ENCODE measurements at places on chromosomes 2 and 18. TPM values are rescaled to one million over a fixed set of nuclear protein-coding genes. Genes with fewer than 3 reads are reported as not detected.

GRCh38 chr2:6452702-6453481 is 412.8 kb downstream of the CMPK2 start:
- DNase-seq: no peak

GRCh38 chr2:1482981-1483380 is 69.7 kb downstream of the TPO start:
- DNase-seq: no peak

DNA sequence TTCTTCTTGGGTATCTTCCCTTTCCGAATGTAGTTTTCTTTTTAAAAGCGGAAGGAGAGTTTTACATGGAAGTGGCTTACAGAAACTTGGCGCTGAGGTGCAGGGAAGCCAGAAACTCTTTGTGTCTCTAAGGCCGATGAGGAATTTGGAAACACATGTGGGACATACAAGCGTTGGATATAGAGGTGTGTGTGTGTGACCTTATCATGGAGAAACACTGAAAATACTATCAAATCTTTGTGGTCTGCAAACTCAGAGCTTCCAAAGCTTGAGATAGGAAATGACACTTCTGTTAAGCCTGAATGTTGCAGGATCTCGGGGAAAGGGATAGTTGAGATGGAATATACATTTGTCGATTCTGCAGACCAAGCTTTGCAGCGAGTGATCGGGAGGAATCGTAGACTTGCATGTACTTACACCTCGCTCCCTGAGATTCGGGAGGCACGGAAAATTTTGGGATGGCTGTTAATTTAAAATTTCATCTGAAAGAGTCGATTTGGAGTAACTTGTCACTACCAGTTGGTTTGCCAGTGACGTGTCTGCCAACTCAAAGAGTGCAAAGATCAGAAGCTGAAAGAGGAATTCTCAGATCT is 1.0 kb downstream of the NAB1 start:
- DNase-seq: no peak

GRCh38 chr18:26908906-26909305 is 43.4 kb upstream of the AQP4 start:
- DNase-seq: no peak

GRCh38 chr2:17658251-17658843 is 95.3 kb downstream of the SMC6 start:
- DNase-seq: no peak

GRCh38 chr2:74302865-74303264 is 40.4 kb downstream of the SLC4A5 start:
- DNase-seq: no peak

Gene COL6A3
- polyA plus RNA-seq: 9.0 TPM

Gene COL4A4
- 1.6 TPM for polyA plus RNA-seq

Gene ATIC
- polyA plus RNA-seq: 116 TPM

Gene HAAO
- 8.3 TPM for polyA plus RNA-seq

Gene SLC14A1
- polyA plus RNA-seq: 0.69 TPM

All from sigmoid colon (tissue), 7 donors.